Transverse colon (tissue), 4 donors: ENCODE measurements at places on chromosomes 7 and 10.

- no peaks in the 10 kb centered on the region for H3K4me1 ChIP-seq
- peaks cover 9% of the 10 kb centered on the region for H3K27me3 ChIP-seq
- no peak overlapping the region for H3K27ac ChIP-seq
- H3K36me3 ChIP-seq: no peaks in the 10 kb centered on the region
- no peak for DNase-seq
Observed at GRCh38 chr10:28849821-28850220, 172.5 kb downstream of the BAMBI start.

DNA sequence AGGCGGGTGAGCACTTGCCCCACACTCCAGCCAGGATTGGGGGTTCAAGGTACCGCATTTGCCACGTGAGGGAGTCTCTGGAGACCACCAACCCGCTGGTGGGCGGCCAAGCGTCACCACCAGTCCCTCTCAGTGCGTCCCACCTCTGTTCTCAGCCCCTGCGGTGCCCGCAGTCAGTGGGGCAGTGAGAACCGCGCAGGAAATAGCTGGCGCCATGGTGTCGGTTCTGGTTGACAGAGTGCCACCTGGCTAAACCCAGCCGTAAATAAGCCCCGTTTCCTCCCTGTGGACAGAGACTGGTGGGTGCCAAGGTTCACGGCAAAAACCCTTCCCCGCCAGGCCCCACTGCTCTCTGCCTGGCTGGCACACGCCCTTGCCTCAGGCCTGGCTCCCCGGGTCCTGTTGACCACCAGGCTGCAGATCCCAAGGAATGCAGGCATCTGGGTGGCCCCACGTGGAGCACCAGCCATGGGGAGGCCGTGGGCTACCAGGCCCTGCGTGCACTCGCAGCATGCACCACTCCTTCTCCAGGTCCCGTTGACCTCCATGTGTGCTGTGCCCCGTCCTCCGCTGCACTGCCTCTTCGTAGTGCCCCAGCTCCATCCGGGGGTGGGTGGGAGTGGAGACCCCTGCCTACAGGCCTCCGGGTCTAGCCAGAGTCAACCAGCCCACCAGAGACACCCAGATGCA, 140.0 kb downstream of the LHPP start:
- no peak for DNase-seq
- no peaks in the 10 kb centered on the region for H3K36me3 ChIP-seq
- H3K4me1 ChIP-seq: no peaks in the 10 kb centered on the region
- H3K27me3 ChIP-seq: no peaks in the 10 kb centered on the region
- no peak overlapping the region for H3K4me3 ChIP-seq
- no peak overlapping the region for H3K27ac ChIP-seq

GRCh38 chr7:46152696-46153095, 231.6 kb upstream of the IGFBP3 start:
- no peaks in the 10 kb centered on the region for H3K36me3 ChIP-seq
- no peak overlapping the region for H3K27ac ChIP-seq

DNA sequence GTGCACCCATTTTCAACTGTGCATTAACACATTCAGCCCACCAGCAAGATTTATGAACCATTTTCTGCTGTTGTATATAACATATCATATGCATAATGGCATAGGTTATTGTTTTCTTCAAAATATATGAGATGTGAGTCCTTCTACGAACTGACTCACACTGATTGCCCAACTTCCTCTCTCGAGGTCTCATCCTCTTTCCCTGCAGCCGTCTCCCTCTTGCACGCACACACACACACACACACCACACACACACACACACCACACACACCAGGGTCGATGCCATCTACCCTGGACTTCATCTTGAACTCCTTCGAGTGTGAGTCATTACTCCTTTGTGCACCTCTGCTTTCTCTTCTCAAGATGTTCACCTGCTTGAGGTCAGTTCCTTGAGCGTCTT, 36.7 kb downstream of the EGFR start:
- no peaks in the 10 kb centered on the region for H3K27me3 ChIP-seq
- H3K27ac ChIP-seq: no peak overlapping the region
- no peaks in the 10 kb centered on the region for H3K36me3 ChIP-seq
- no peak for DNase-seq
- H3K4me1 ChIP-seq: peaks cover 4% of the 10 kb centered on the region
- H3K4me3 ChIP-seq: no peak overlapping the region

DNA sequence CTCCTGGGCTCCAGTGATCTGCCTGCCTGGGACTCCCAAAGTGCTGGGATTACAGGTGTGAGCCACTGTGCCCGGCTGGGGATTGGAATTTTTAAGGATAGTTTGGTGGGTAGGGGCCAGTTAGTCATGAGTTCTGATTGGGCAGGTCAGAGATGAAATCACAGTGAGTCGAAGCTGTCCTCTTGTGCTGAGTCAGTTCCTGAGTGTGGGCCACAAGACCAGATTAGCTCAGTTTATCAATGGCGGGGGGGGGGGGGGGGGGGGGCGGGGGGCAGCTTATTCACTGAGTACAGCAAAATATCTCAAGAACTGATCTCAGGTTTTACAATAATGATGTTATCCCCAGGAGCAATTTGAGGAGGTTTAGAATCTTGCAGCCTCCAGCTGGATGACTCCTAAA, 11.6 kb upstream of the ERCC6 start:
- DNase-seq: no peak
- peaks cover 12% of the 10 kb centered on the region for H3K27me3 ChIP-seq
- no peak overlapping the region for H3K4me3 ChIP-seq
- no peaks in the 10 kb centered on the region for H3K36me3 ChIP-seq
- no peaks in the 10 kb centered on the region for H3K4me1 ChIP-seq
- H3K27ac ChIP-seq: no peak overlapping the region

GRCh38 chr10:58897708-58898107, 278.7 kb upstream of the PHYHIPL start:
- H3K36me3 ChIP-seq: no peaks in the 10 kb centered on the region
- H3K4me1 ChIP-seq: peaks cover 20% of the 10 kb centered on the region
- H3K27ac ChIP-seq: peak overlapping the region; percentile 21
- H3K27me3 ChIP-seq: no peaks in the 10 kb centered on the region

GRCh38 chr7:11831736-11832495, at the start of gene THSD7A:
THSD7A (minus strand) TSS chr7:11832198; CDS start chr7:11831946, 252 bp downstream.
- H3K27ac ChIP-seq: peak within 1 kb of the TSS; percentile 61
- peak within 1 kb of the TSS; percentile 54 for H3K4me3 ChIP-seq
- DNase-seq: peak; percentile 20
- no peaks in the 10 kb centered on the region for H3K36me3 ChIP-seq
- H3K27me3 ChIP-seq: peaks cover 17% of the 10 kb centered on the region

GRCh38 chr7:12032146-12032545, 178.9 kb upstream of the TMEM106B start:
- H3K4me3 ChIP-seq: no peak overlapping the region
- no peaks in the 10 kb centered on the region for H3K4me1 ChIP-seq
- no peak overlapping the region for H3K27ac ChIP-seq
- H3K27me3 ChIP-seq: no peaks in the 10 kb centered on the region
- H3K36me3 ChIP-seq: no peaks in the 10 kb centered on the region
- no peak for DNase-seq
